ENCODE measurements at places on chromosomes 12 and 14.

- DNase-seq: no peak
Observed at GRCh38 chr12:107129315-107129930, 36.1 kb upstream of the CRY1 start.

DNA sequence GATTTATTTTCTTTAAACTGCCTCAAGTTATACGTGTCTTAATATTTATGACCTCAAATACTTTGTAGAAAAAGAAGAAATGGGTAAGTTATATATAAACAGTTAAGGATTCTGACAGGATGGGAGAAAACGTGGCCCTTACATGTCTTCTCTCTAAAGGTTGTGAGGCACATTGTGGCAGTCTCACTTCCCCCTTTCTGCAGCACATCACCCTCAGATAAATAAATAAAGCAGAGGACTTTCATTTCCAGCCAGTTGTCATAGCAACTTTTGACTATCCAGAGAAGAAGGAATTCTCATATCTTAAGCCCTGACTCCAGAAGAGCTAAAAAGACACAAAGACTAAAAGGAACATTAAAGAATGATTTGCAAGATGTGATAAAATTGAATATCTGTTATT lies 28.8 kb upstream of the CEP83 start:
- no peak for DNase-seq

DNA sequence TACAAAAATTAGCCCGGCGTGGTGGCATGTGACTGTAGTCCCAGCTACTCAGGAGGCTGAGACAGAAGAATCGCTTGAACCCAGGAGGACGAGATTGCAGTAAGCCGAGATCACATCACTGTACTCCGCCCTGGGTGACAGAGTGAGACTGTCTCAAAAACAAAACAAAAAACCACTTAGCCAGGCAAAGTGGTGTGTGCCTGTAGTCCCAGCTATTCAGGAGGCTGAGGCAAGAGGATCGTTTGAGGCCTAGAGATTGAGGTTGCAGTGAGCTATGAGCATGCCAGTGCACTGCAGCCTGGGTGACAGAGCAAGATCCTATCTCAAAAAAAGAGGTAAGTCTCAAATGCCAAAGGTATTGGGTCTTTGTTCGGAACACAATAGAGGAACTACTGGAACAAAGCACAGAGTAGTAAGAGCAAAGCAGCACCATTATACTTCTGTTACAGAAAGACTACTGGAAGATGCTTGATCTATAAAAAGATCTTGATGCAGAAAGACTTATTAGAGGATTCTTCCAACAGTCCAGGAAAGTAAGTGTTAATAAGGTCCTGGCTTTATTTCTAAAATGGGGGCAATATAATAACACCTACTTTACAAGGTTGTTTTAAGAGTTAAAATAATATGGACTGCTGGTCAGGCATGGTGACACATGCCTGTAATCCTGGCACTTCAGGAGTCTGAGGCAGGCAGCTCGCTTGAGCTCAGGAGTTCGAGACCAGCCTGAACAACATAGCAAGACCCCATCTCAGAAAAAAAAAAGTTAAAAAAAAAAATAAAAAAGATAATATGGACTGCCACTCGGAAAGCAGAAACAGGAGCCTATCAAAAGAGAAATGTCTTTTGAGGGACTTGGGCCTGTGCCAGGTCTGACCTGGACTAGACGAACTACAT lies 29.9 kb downstream of the BTBD7 start:
- no peak for DNase-seq

DNA sequence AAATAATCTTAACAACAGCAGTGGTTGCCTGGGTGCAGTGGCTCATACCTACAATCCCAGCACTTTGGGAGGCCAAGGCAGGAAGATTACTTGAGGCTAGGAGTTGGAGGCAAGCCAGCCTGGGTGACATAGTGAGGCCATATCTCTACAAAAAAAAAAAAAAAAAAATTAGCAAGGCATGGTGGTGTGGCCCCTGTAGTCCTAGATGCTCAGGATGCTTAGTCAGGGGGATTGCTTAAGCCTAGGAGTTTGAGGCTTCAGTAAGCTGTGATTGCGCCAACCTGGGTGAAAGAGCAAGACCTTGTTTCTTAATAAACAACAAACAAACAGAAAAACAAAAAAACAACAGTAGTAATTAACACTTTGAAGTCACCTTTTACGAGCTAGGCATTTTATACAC lies 642 bp upstream of the ACSM4 start:
- DNase-seq: no peak

GRCh38 chr14:64720131-64720576 lies 15.9 kb downstream of the PLEKHG3 start:
- no peak for DNase-seq

DNA sequence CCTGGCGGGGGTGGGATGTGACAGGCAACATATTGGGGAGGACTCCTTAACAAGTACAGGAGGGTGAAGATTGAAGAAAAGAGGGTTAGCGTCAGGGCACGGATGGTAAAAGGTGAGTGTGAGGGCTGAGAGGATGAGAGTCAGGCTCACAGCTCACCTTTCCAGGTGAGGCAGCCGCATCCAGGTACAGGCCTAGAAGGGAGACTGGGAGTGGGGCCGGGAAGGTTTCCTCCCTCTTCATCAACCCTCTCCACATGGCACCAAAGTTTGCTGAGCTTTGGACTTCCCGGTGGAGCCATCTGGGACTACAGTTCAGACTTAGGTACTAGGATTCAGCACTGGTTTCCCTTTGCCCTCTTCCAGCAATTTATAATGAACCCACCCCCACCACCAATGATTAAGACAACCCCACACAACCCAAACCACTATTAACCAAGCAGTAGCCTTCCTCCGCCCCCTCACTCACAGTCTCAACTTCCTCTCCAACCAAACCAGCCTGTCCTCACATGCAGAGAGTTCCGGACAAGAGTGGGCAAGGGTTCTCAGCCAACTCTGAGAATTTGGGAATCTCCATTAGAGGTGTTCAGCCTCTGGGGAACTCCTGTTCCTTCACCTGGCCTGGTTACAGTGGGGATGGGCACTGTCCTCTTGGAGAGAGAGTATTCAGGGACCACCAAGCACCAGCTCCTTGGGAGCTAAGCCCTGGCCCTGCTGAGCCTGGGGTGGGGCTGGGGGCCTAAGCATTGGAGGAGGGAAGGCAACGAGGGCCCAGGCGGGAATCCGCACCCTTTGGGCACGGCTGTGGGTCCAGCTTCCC lies 2.4 kb upstream of the HOXC4 start:
- no peak for DNase-seq

- DNase-seq: no peak
Observed at GRCh38 chr14:81449576-81449975, 49.5 kb upstream of the STON2 start.

All from fibroblast of the aortic adventitia (primary cell).